ENCODE measurements at places on chromosomes 4 and X. TPM values are rescaled to one million over a fixed set of nuclear protein-coding genes. Genes with fewer than 3 reads are reported as not detected.

Gene GABRG1
- not detected for total RNA-seq

Gene SOD3
- 65.3 TPM for total RNA-seq

Gene PWWP3B
- 8.1 TPM for total RNA-seq

Gene PF4V1
- total RNA-seq, result not detected

Gene CASP3
- 40.8 TPM for total RNA-seq

Gene NPY5R
- total RNA-seq, result not detected

Gene TRIM2
- 78.5 TPM for total RNA-seq

Gene PDHA1
- total RNA-seq, result 195 TPM

Gene RTL5
- 4.3 TPM for total RNA-seq

DNA sequence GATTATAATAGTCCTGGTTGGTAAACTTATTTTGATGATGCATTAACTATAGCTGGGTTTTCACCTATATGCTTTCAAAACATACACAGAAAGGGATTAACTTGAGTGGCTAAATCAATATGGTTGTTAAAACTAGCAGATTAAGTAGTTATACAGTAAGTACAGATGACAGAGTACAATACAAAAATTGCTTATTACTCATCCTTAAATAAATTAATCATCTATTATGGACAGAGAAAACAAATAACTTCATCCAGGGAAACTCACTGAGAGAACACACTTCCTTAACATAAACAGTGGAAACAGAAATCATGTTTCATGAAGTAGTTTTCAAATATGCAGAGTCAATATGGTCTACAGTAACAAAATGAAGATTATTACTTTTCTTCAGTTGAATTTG lies 133.4 kb downstream of the AREG start:
- no peak for DNase-seq

DNA sequence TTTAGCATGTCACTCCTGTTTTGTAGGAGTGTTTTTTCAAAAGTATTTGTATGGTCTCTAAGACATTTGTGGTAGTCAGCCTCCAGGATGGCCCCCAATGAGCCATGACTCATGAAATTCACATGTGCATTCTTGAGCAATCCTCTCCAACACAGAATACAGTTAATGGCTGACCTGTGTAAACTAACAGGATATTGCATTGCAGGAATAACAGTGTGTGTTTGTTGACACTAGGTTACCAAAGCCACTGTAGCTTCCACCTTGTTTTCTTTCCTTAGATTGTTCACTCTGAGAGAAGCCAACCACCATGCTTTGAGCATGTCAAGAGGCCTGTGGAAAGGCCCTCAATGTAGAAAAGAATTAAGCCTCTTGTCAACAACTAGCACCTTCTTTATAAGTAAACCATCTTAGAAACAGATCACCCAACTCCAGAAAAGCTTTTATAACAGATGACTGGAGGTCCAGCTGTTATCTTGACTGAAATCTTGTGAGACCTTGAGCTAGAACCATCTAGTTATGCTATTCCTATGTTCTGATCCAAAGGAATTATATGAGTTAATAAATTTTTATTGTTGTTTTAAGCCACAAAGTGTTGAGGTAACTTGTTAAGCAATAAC lies 28.5 kb downstream of the TBCK start:
- peak; percentile 64 for DNase-seq

DNA sequence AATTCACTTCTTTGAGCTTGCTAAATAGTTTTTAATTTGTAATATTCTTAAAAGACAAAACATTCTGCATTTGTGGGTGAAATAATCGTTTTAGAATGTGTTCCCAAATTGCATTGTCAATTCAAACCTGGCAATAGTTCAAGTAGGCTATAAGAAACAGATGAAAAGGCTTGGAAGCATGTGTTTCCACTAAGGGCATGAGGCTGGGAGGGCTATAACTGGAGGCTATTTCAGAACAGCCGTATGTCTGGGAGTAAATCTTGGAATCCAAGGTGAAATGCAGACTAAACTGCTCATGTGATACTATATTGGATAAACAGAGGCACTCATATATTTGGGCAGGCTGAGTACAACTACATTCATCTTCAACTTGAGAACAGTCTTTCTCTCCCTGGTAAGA lies 117.4 kb upstream of the GRPR start:
- DNase-seq, result peak; percentile 16

DNA sequence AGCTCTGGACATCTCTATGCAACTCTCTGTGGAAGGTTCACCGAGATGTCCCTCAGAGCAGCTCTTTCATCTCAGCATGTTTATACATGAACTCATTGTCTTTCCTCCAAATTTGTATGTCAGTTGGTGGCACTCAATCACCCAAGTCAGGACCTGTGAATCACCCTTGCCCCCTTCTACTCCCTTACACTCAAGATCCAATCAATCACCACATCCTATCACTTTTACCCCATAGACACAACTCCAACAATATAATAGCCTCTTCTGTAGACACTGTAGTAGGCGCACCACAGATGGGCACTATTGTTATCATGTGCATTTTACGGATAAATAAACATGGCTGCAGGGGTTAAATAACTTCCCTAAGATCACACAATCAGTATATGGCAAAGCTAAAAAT lies 41.3 kb upstream of the IRF2 start:
- no peak for DNase-seq

DNA sequence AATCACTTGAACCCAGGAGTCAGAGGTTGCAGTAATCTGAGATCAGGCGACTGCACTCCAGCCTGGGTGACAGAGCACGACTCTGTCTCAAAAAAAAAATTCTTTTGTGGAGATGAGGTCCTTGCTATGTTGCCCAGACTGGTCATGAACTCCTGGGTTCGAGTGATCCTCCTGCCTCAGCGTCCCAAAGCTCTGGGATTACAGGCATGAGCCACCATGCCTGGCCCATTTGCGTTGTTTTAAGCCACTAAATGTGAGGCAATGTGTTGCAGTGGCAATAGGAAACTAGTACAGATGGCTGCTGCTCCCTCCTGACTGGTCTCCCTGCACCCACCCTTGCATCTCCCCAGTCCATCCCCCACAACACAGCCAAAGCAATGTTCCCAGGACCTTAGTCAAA lies 40.0 kb upstream of the APLN start:
- DNase-seq, result no peak

DNA sequence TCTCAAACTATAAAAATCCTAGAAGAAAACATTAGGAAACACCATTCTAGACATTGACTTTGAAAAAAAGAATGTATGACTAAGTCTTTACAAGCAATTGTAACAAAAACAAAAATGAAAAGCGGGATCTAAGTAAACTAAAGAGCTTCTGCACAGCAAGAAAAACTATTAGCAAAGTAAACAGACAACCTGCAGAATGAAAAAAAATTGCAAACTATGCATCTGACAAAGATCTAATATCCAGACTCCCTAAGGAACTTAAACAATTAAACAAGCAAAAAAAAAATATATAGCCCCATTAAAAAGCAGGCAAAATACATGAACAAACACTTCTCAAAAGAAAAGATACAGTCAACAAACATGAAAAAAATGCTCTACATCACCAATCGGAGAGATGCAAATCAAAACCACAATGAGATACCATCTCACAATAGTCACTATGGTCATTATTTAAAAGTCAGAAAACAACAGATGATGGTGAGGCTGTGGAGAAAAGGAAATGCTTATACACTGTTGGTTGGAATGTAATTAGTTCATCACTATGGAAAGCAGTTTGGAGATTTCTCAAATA lies 168.1 kb downstream of the EPHA5 start:
- DNase-seq, result peak; percentile 40

DNA sequence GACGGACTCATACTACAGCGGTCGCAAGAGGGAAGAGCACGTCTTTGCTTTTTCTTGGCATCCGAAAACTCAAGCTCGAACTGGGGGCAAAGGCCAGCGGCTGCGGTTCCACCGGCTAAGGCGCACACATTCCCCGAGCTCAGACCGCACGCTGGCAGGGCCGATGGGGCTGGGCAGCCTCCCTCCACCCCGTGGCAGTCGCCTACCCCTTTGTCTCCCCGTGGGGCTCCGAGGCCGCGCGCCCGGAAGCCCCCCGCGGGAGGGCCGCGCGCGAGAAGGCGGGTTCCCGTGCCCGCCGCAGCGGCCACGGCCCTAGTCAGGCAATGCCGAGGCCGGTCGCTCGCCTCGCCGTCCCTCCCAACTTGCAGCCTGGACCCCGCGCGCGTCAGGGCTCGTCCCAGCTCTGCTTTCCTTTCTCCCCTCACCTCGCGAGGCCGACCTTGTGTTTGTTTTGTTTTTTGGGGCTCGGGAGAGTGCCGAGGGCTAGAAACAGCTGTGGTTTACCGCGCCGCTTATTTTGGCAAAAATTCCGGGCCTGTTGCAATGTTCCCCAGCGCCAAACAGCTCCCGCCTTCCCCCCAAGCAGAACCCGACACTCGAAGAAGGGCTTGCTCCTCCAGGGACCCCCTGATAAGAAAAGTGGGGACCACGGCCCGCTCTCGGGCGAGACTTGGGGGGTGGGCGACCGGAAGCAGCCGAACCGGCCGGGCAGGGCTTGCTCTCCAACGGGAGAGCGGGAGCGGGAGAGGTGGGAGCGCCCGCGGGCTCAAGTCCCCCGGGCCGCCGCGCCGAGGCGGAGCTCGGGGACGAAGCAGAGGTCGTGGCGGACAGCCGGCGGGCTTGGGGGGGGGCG lies 561 bp upstream of the N4BP2 start:
- DNase-seq, result peak; percentile 84

GRCh38 chr4:67344594-67345380 lies 200.5 kb downstream of the CENPC start:
- DNase-seq, result no peak

GRCh38 chrX:115459883-115460880 lies 100.8 kb upstream of the PLS3 start:
- peak; percentile 85 for DNase-seq

GRCh38 chr4:182090186-182090585 lies 153.0 kb upstream of the TENM3 start:
- no peak for DNase-seq

DNA sequence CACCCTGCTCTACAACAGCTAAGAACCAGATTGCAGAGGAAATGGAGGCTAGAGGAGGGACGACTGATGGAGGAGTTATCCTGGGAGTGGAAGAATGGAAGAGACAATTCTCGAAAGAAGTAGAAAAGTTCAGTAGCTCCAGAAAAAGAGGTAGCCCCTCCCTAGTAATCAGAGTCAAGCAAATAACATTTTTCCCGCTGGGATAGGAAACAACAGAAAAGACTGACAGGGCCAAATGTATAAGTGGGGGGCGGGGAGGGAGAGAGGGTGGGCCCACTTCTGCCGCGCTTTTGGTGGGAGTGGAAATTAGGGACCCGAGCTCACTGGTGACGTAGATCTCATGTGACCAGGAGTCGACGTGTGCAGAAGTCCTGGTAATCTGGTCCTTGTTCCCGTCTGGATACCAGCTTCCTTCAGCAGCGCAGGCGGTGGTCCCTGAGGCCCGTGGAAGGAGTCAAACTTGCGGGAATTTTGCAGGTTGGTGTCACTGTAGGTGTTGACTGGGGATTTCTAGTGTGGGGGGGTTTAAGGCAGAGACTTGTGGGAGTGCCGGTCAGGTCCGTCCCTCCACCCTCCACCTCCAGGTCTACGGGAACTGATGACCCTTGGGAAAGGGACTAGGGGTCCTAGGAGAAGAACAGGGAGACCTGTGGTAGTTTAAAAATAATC lies at the start of gene TCEAL9:
Gene TCEAL9 (plus strand): TSS at position 377 of the 669 bp plus-strand sequence. CDS start 1,179 bp downstream, outside the sequence.
- DNase-seq, result peak; percentile 84

- DNase-seq, result peak; percentile 80
Observed at GRCh38 chr4:83282049-83282535, 2.5 kb downstream of the COQ2 start.

DNA sequence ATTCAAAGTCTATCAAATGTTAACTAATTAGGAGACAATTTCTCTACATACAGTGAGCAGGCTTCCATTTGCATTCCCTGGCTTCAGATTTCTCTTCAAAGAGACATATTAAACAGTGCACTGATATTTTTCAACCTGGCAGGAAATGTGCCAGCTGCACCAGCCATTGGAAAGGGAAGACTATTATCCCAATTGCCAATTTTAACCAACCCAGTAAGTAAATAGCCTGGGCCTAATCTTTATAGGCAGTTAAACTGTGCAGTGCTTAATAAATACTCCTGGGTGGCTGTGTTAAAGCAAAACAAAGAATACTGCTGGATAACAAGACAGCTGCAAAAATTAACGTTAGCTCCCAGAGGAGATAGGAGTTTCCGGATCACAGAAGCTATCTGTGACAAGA lies 111.9 kb upstream of the GALNT7 start:
- no peak for DNase-seq

DNA sequence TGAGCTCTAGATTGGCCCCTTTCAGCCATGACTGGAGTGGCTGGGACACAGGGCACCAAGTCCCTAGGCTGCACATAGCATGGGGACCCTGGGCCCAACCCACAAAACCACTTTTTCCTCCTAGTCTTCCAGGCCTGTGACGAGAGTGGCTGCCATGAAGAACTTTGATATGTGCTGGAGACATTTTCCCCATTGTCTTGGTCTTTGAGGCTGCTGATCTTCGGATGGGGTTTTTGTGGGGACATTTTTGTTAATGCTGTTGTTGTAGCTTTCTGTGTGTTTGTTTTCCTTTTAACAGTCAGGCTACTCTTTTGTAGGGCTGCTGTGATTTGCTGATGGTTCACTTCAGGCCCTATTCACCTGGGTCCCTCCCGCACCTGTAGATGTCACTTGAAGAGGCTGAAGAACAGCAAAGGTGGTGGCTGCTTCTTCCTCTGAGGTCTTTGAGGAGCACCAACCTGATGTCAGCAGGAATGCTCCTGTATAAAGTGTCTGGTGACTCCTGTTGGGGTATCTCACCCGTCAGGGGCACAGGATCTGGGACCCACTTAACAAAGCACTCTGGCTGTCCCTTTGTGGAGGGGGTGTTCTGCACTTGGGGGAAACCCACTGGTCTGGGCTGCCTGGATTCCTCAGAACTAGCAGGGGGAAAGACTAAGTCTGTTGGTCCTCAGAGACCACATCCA lies 49.6 kb upstream of the GRID2 start:
- no peak for DNase-seq

GRCh38 chr4:55110131-55110530 lies 15.3 kb downstream of the KDR start:
- DNase-seq, result no peak

All from fibroblast of the aortic adventitia (primary cell).